Stimulated activated CD4-positive, alpha-beta T cell treated with anti-CD3 and anti-CD28 coated beads, Interleukin-2, amount 100 ng/mL, for 4 hours (primary cell): ENCODE measurements at places on chromosomes 4 and X.

DNA sequence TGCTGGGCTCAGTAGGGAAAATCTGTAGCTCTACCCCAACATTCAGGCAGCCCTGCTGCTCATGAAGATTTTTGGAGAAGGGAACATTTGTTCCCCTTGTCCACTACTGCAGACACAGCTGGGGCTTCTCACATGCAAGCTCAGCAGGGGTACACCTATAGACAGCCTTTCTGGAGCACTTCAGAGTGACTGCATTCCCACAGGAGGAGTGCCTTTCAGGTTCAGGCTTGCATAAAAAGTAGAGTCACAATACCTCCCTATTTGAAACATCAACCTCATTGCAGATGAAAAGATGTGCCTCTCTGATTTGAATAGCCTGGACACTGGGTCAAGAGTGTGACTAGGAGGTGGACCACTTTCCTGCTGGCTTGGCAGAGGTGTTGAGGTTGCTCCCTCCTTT lies 53.3 kb upstream of the NAP1L2 start:
- no peak for DNase-seq

DNA sequence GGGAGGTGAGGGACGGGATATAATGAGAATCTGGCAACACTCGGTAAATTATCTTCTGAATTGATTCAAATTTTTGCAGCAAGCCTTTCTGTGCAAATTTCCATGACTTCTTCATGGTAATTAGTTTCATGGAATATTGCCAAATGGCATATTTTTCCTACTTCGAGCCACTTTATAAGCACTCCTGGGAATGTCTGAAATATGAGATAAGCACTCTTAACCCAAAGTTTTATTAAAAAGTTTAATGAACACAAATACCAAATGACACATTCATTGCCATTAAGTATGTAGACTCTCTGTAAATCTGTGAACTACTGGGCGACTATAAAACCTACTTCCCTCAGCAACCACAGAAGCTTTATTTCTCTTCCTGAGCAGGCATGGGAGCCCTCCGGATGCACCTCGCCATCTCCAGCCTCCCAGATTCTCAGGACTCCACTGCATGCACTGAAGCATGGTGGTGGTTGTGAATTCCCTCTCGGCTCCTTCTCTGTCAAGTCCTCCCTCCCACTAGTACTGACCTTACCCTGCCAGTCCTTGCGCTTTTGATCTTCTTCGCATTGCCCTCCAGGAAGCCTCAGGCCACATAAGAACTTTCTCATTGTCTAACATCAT lies 154.4 kb upstream of the RPL34 start:
- DNase-seq: no peak

DNA sequence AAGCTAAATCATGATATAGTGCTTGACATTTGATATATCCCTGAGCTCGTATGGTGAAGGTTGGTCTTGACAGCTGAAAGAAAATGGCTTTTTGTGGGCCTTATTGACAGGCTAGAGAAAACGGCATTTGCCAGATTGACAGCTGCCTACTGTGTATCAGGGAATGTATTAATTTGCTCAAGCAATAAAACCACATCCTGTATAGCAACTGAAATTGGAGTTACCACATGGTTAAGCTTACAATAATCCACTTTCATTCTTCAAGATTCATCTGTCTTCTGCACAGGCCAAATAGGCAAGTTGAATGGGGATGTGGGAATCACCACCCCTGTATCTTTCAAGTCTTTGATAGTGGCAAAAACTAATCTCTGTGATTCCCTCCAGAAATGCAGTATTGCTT lies 76.2 kb upstream of the IL2 start:
- DNase-seq: no peak

DNA sequence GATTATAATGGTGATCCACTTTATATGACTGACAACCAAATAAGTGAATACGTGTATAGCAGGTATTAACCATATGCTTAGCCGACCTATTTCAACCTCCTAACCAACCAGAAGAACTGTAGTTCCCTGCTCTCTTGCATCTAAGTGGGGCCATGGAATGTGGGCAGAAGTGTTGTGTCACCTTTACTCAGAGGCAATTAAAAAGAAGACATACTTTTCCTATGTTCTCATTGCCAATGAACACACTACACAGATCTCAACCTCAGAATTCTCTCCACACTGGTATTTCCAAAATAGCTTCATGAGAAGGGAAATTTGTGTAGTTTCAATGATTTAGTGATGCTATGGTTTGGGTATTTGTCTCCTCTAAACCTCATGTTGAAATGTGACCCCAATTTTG lies 3.2 kb upstream of the NFKB1 start:
- DNase-seq: no peak

GRCh38 chr4:77178560-77178959 lies 21.6 kb downstream of the CCNG2 start:
- DNase-seq: no peak

DNA sequence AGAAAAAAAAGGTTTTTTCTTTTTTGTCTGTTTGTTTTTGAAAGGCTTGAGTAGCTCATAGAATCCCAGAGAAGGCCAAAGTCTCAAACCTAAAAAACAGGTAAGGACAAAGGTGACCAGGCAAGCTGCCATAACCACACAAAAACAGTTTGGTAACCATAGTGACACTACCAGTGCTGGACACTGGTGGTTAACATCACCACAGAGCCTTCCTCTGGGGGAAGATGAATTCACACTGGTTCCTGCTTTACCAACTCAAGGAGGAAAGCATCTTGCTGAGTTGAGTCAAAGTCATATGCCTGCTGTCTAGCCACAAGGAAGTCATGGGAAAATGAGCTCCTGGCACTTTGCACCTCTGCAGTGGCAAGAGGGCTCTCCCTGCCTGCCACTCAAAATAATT lies 32.5 kb downstream of the IDS start:
- DNase-seq: no peak

GRCh38 chrX:38806875-38807621 lies 5.8 kb downstream of the MID1IP1 start:
- DNase-seq: no peak

GRCh38 chr4:24770667-24771066 lies 24.7 kb upstream of the SOD3 start:
- DNase-seq: no peak

GRCh38 chr4:111880116-111880515 lies 265.1 kb upstream of the FAM241A start:
- no peak for DNase-seq

- DNase-seq: no peak
These were observed 152.6 kb downstream of the MAGEB17 start for GRCh38 chrX:16319929-16320328.

- no peak for DNase-seq
These were observed 104.1 kb downstream of the UBE2K start for GRCh38 chr4:39802005-39802404.

DNA sequence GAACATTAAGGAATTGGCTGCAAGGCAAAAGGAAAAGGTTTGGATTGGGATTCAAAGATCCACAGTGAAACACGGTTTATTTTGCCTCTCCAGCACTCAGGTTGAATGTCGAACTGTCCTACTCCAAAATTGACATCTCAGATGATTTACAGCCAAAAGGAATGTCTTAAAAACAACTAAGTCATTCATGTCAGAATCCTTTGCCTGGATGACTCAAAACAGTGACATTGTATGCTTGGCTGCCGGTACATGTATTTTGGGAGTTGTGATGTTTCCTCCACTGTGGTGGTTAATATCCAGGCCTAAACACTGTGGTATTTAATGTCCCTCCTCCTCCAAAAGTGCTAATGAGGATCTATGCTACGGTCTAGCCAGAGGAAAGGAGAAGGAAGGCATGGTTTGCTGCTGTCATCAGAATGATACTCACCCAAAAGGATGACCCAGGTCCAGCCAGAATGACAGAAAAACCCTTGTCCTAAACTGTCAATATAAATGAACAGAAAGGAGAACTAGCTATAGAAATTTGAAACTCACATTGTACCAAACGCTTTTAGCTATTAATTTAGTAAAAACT lies 20.9 kb downstream of the PGM2 start:
- DNase-seq: no peak

- DNase-seq: no peak
These were observed 56.8 kb downstream of the CD99L2 start for GRCh38 chrX:150841456-150842197.

DNA sequence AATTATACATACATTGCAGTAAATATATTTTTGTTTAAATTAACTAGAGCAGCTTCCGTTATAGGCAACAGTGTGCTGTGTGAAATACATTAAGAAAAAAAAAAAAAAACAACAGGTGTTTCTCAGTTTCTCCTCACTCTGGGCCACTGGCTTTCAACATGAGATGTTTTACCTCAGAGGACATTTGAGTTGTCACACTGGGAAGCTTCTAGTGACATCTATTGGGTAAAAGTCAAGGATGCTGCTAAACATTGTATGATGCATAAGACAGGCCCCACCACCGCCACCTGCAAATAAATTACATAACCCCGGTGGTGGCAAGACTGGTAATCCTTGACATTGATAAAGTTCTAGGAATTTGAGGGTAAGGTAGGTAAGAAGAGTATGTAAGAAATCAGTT lies 1512.2 kb downstream of the C4orf33 start:
- no peak for DNase-seq

- no peak for DNase-seq
These were observed 51.6 kb upstream of the TMPRSS11B start for GRCh38 chr4:68297137-68297536.

DNA sequence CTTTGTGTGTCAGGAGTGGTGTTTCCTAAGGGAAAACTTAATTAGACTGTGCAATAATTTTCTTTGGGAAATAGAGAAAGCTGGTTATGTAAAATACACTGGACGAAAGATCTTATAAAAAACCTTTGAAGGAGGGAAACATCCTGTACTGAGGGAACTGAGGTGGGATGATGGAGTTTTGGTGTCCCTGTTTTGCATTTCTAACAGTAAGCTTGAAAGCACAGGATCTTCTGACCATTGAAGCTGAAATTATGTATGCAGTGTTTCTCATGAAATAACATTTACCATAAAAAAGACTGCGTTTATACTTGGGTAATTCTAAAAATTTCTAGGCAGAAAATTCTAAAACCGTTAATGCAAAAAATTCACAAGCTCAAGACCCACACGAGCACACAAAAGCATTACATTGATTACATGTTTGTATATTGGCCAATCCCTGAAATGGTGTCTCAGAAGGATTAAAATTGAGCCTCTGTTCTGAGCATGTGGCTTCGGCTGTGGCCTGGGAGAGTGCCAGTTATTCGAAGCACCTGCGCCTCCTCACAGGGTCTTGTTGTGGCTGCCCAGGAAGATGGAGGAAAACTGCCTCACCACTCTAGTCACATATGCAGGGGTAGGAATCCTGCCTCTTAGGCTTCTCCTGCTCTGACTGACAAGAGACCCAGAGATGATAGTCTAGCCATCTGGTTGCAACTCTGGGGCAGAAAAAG lies 49.5 kb downstream of the JADE3 start:
- no peak for DNase-seq

GRCh38 chrX:104318330-104319009 lies 63.7 kb upstream of the ESX1 start:
- DNase-seq: no peak

GRCh38 chr4:42671431-42672194 lies 14.7 kb upstream of the ATP8A1 start:
- DNase-seq: no peak

- DNase-seq: no peak
These were observed 63.2 kb downstream of the PHEX start for GRCh38 chrX:22095286-22095685.

DNA sequence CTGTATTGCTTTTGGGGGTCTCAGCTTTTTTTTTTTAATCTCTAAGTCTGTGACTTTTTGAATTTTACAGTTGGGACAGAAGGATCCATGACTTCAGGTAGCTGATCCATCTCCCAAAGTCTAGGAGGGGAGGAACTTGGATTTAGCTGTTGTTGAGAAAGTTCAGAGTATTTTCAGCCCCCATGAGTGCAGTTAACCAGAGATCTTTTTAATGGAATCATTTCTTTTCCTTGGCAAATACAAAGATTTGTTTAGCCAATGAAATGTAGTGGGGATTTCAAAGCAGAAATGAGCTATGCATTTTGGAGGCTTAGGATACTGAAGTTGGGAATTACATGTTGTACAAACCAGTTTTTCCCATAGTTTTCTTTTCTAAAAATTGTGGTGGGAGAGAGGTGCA lies 18.1 kb downstream of the FNIP2 start:
- DNase-seq: no peak

- DNase-seq: no peak
These were observed 43.8 kb upstream of the KCNIP4 start for GRCh38 chr4:21992330-21992729.

GRCh38 chrX:103780336-103781061 lies 3.9 kb downstream of the PLP1 start:
- no peak for DNase-seq

GRCh38 chr4:189843413-189844009 lies 97.2 kb upstream of the FRG1 start:
- no peak for DNase-seq

DNA sequence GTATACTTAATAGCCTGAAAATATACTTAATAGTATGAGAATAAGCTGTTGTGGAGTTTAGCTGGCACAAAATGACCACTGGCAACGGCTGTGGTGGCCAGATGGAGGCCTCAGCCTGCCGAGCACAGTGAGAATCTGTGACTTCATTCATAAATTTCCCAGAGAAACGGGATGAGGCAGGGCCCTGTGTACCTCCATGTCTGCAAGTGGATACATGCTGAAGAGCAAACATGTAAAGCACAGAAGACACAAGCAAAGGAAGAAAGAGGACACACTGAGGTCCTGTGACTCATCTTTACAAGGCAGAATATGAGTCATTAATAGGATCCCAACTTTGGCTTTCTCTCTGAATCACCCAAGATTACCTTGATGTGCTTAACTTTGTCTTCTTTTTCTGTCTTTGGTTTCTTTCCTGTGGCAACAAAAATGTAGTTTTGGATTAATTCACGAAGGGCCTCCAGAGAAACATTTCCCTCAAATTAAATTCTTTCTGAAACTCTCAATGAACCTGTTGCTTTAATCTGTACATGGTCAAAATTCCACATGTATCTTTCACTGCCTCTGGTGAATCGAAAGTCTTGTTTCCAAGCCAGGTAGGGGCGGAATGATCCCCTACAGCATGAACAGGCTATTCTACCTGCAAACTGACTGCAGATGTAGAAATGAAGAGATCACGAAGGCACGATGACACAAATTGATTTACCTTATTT lies 56.4 kb downstream of the IRF2 start:
- DNase-seq: peak; percentile 7

DNA sequence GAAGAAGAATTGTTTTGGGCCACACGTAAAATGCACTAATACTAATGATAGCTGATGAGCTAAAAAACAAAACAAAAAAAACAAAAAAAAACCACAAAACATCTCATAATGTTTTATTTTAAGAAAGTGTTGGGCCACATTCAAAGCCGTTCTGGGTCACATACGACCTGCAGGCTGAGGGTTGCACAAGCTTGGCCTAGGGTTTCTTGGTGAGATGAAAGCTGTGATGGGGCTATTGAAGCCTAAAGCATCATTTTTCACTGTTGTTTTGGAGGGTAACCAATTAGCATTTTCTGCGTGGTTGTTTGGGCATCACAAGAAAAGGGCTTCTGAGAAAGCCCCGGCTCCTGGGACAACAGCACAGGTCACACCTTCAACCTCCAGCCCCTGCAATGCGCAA lies 42.5 kb upstream of the ZNF157 start:
- DNase-seq: no peak

DNA sequence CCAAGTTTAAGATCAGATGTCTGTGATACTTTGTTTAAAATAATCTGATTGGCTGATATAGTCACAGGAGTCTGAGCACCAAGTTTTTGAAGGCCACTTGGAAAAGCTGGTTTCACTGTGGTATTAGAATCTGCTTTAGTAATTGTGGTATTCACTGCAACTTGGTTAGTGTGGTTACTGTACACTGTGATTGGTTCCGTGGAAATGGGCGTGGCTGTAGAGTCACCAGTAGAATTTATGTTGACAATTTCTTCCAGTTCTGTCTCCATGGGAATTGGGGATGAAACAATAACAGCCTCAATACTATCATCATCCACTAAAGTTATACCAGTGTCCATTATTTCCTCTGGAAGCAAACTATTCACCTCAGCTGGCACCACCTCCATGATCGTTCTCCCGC lies 26.2 kb downstream of the LIN54 start:
- no peak for DNase-seq
